ENCODE measurements at places on chromosomes 5 and 9.

DNA sequence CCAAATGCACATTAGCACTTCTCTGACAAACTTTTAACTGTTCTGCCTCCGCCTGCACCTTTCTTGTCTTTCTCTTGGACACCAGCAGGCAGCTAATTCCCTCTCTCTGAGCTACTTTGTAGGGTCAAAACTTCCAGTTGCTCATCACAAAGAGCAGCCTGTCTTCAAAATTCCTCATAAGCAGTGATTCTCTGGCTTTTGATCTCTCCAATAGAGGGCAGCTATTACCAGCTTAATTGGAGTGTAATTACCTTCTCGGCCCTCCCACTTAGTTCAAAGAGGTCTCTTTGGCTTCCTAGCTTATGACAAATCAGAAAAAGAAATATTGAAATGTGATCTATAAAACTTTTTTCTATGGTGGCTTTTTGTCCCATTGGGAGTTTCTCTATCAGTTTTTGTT lies 43.6 kb upstream of the RAD23B start:
- DNase-seq = peak; percentile 5

- DNase-seq = no peak
Observed at GRCh38 chr5:9329125-9329524, 216.8 kb downstream of the SEMA5A start.

GRCh38 chr5:164303646-164304215 lies 798.3 kb downstream of the MAT2B start:
- no peak for DNase-seq

- DNase-seq = no peak
Observed at GRCh38 chr9:114677418-114677817, 4.6 kb downstream of the TEX48 start.
